Purkinje cell (primary cell): ENCODE measurements at places on chromosomes 1 and 21. TPM values are rescaled to one million over a fixed set of nuclear protein-coding genes. Genes with fewer than 3 reads are reported as not detected.

The RPF1 gene
- 27.1 and 34.0 TPM in 2 replicates for polyA plus RNA-seq

The RGS13 gene
- not detected in 2 replicates for polyA plus RNA-seq

The TFF2 gene
- polyA plus RNA-seq = not detected in 2 replicates

The TAGLN2 gene
- polyA plus RNA-seq = 0.36 and 3.3 TPM in 2 replicates

The FBLIM1 gene
- polyA plus RNA-seq = 0.07 TPM in 1 of 2 replicates, not detected in the other

The SYT6 gene
- polyA plus RNA-seq = 0.48 TPM in 1 of 2 replicates, not detected in the other

The TNFAIP8L2 gene
- not detected in 2 replicates for polyA plus RNA-seq

The NPPB gene
- 1.8 TPM in 1 of 2 replicates, not detected in the other for polyA plus RNA-seq

The SMG5 gene
- 1.3 and 2.2 TPM in 2 replicates for polyA plus RNA-seq
